ENCODE measurements at places on chromosomes 6 and 20.

GRCh38 chr20:17490501-17490900 lies 40.7 kb downstream of the BFSP1 start:
- no peak for DNase-seq

- DNase-seq = no peak
Observed at GRCh38 chr6:144364782-144365181, 79.6 kb downstream of the UTRN start.

DNA sequence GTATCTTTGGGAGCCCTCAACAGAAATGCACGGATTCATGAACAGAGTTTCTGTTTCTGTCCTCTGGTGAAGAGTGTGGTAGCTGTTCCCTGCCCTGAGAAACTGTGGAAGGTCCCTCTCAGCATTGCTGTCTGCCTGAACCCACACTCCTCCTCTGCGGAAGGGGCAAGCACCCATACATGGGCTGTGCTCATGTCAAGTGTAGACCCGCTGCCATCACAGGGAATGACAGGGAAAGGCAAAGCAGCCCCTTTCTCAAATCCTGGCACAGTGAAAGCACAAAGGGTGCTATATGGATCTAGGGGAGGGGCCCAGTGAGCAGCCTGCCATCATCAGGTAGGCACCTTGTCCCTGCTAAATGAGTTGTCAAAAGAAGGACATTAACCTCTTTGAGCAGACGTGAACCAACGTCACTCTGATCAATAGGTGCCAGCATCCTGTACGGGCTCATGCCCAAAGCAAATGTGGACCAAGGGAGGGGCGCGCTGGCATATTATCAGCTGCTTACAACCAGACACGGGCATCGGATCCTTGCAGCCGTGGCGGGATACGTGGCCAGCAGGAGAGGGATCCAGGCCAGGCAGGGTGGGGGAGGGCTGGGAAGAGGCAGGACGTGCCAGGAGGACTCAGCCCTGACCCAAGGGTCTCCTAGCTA lies 231.2 kb upstream of the PMEPA1 start:
- DNase-seq = no peak

DNA sequence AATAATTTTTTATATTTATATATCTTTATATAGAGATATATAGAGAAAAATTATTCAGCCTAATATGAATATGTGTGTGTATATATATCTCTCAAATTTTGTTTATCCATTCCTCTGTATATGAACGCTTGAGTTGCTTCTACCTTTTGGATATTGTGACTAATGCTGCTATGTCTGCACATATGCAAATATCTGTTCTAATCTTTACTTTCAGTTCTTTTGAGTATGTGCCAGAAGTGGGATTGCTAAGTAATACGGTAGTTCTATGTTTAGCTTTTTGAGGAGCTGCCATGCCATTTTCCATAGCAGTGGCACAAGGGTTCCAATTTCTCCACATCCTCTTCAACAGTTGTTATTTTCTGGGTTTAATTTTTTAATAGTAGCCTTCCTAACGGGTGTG lies 72.8 kb upstream of the CEP85L start:
- DNase-seq = no peak

GRCh38 chr6:158487495-158487894 lies 72.4 kb upstream of the TMEM181 start:
- DNase-seq = no peak

DNA sequence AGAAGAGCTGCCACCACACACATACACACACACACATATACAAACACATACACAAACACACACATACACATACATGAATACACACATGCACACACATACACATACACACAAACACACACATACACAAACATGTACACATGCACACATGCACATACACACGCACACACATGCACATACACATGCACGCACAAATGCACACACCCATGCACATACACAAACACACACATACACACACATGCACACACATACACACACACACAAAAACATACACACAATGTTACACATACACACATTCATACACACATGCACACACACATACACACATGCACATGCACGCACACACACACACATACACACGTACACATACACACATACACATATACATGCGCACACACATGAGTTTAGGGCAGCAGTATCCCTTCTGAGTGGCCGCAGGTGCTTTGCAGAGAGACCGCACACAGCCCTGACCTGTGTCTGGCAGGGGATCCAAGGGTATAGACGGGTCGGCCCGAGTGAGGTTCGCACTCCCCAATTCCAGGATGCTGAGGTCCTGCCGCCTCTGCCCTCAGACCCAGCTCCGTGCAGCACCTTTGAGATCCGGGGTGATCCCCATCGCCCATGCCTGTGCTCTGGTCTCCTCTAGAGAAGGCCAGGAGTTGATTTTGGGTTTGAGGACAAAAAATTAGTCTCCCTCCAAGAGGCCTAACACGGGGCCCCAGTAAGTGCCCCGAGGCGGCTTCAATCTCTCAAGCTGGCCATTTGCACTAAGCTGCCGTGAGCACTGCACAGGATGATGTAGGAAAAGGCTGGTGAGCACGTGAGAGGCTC lies 56.8 kb downstream of the TMEM242 start:
- no peak for DNase-seq

DNA sequence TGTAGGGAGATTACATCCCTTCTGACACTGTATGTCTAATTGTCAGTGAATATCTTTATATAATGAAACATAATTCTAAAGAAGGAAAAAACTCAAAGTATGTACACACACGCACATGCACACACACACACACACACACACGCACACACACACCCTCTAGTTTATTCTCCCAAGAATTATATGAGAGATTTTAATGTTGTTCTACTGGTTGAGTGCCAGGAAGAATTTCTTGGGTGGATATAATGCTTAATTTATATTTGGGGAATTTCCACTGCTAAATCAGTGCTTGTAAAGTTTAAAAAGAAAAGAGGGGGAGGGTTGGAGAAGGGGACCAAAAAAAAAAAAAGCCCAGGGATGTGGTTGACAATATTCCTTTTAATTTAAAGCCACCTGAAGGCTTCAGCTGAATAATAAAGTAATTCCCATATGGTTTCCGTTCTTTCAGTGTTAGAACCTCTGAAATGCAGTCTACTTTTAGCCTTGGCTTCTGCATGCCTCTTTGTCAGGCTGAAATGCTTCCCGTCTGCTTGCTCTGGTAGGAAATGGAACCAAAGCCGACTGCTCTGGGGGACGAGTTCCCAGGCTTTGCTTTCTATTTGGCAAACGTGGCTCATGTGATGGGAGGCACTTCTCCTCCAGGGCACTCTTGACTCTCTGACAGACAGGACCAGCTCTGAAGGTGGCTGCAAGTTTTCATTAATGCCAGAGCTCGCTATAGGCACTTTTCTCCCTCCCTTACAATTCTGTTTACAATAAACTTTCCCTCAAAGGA lies 225.4 kb downstream of the PRL start:
- DNase-seq = no peak

GRCh38 chr6:71280701-71281100 lies 7.9 kb upstream of the OGFRL1 start:
- DNase-seq = no peak

DNA sequence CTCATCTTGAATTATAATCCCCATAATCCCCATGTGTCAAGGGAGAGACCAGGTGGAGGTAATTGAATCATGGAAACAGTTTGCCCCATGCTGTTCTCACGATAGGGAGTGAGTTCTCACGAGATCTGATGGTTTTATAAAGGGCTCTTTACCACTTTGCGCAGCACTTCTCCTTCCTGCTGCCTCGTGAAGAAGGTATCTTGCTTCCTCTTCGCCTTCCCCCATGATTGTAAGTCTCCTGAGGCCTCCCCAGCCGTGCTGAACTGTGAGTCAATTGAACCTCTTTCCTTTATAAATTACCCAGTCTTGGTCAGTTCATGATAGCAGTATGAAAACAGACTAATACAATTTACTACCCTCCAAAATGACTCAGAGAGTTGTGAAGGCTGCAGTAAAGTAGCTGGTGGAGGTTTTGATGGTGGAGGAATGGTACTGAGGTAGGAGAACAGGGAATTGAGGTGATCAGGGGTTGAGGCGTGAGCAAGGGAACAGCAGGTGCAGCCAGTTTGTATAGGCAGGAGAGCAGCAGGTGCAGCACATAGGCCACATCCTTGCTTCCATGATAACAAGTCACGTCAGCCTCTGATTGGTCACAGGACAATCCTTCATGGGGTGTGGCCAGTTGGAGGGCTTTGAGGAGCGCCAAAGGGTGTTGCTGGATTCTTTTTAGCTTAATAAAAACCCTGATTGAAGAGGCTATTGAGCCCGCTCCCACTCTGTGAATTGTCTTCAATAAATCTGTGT lies 150.0 kb downstream of the CDC5L start:
- no peak for DNase-seq

DNA sequence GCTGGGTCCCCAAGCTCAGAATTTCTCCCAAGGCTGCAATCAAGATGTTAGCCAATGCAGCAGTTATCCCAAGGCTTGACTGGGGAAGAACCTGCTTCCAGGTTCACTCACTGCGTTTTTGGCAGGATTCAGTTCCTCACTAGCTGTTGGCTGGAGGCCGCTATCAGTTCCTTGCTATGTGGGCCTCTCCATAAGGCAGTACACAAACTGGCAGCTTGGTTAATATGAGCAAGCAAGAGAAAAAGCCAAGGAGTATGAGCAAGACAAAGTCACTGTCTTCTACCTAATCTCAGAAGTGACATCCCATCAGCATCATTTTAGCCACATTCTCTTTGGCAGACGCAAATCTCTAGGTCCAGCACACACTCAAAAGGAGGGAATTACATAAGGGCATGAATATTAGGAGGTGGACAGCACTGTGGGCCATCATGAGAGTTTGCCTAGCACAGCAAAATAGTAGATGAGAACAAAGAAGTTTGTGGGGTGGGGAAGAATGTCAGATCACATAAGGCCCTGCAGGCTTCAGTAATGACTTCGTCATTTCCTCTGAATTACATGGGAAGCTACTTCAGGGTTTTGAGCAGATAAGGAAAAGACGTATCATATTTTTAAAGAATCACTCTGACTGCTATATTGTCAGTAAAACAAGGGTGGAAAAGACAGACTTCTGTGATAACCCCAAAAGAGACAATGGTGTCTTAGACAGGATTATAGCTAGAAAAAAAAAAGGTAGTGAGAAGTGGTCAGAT lies 25.5 kb downstream of the LMBRD1 start:
- no peak for DNase-seq

GRCh38 chr20:23446505-23446904 lies 6.2 kb downstream of the CST11 start:
- no peak for DNase-seq

GRCh38 chr6:141677598-141678211 lies 455.0 kb upstream of the GJE1 start:
- DNase-seq = no peak

- DNase-seq = no peak
Observed at GRCh38 chr20:49542514-49542991, 25.4 kb downstream of the PTGIS start.

DNA sequence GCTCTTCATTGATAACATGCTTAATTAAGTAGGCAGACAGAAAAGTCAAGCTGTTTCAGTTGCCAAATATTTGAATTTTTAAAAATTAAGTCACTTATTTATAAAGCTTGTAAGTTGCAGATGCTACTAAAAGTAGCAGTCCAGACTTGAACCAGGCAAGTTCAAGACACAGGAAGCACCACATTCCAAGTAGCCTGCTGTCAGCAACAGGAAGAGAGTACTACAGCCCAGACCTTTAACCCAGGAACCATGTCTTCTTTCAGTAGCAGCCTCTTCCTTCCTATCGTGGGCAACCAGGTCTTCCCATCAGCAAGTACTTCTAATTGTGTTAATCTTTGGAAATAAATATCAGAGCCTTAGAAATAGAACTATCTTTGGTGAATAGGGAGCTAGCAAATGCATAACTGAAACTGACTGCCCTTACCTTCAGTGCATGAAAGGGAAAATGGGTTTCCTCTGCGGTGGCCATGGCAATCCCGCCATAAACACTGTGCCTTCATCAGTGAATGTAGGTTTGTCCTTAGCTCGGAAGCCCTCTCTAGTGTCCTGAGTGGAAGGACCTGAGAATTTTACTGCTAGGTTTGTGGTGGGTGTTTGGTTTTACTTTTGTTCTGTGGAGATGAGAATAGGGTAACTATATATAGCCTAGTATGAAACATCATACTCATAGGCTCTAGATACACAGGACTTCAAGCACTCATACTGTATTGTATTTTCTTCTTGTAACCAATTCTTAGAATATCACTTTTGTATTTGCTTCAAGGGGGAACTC lies 95.6 kb downstream of the SYCP2 start:
- no peak for DNase-seq

GRCh38 chr6:48087448-48087847 lies 23.5 kb downstream of the PTCHD4 start:
- no peak for DNase-seq

DNA sequence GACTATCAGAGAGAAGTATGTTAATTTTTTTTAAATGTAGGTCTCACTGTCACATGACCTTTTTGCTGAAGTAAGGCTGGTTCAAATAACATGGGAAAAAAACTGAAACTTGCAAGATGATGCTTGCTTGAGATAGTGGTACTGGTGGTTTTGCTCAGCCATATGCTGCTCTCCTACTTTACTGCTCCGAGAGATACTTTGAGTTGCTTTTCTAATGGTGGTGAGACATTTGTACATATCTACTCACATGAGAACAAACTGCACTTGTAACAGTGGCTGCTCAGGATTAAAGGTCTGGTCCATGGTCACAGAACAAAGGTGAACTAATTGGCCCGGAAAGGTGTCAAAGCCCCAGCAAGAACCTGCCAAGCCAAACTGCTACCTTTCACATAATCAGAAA lies 106.2 kb upstream of the BEND3 start:
- DNase-seq = no peak

DNA sequence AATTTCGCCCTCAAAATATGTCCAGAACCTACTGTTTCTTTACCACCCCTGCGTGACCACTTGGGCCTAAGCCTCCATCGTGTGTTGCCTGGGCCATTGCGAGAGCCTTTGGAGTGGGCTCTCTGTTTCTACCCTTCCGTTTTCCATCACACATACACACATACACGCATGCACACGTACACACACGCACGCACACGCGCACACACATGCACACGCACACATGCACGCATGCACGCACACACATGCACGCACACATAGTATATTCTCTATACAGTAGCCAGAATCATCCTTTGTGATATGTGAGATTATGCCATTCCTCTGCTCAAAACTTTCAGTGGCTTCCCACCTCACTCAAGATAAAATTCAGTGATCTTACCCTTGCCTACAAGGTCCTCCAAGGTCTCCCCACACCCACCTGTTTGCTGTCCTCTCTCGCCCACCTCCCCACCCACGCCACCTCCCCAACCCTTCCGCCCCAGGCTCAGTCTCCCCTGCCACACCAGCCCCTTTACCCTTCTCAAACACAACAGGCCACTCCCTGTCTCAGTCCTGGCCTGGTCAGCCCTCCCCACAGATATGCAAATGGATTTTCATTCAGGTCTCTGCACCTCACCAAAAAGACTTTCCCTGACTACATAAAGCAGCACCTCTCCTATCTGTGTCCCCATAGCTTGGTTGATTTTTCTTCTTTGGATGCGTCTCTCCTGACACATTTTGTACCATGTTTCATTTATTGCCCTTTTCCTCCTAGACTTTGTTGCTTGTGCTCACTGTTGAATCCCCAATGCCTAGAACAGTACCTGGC lies 559.6 kb downstream of the CD83 start:
- DNase-seq = no peak

DNA sequence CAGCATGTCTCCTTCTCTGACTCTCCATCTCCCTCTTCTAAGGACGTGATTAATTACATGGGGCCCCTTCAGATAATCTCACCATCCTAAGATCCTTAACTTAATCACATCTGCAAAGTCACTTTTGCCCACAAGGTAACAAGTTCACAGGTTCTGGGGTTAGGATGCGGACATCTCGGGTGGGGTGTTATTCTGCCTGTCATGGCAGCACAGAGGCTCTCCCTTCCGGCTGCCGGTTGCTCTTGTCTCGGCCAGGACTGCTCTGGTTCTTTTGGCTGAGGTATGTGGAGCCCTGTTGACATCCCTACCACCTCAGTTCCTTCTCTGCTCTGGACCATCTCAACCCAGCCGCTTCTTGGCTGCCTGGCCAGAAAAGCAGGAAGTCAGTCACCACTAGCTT lies 4.2 kb upstream of the CST11 start:
- DNase-seq = no peak
